ENCODE measurements at places on chromosomes 3 and 15.

- no peak for DNase-seq
These were observed 270.7 kb upstream of the LRTM1 start for GRCh38 chr3:55198554-55198953.

DNA sequence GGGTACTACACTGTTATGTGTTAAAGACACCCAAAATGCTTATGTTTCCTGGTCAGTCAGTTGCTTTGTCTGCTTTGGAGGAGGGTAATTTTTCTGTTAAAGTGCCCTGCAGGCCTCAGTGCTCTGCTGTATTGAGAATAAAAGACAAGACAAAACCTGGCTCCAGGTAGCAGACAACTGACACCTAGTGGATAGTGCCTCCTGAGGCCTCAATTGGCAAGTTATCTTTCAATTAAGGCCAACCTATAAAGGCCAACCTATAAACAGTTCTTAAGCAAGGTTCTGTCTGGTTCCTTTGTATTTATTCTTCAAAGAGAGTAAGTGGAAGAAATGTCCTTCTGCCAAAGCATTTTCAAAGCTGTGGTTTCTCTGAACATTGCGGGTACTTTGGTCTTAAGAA lies 773.8 kb downstream of the MECOM start:
- DNase-seq: no peak

DNA sequence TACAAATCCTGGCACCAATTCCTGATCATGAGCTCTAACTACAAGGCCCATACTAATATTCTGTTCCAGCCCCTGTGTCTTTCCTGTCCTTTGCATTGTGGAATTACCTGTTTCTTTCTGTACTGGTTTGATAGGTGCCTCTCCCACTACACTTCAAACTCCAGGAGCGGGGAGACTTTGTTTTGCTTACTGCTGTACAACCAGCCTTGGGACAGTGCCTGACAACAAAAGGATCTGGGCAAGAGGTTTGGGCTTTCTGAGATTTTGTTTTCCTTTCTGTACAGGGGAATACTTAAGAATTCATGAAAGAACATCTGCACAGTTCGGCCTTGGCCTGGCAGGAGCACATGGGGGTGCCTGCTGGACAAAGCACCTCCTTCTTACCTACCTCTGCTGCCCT lies 45.1 kb downstream of the ZDHHC3 start:
- no peak for DNase-seq

- no peak for DNase-seq
These were observed 21.2 kb downstream of the IL5RA start for GRCh38 chr3:3089017-3089416.

- DNase-seq: no peak
These were observed 43.2 kb upstream of the CMSS1 start for GRCh38 chr3:99774467-99774866.

GRCh38 chr3:46411271-46411670 lies 4.2 kb downstream of the CCRL2 start:
- no peak for DNase-seq

All from cerebellar nuclear complex (tissue), 1 donor.